Activated T-cell treated with anti-CD3 and anti-CD28 coated beads, Interleukin-2, amount 50 U/mL, for 48 hours (primary cell): ENCODE measurements at places on chromosomes 12 and 14.

DNA sequence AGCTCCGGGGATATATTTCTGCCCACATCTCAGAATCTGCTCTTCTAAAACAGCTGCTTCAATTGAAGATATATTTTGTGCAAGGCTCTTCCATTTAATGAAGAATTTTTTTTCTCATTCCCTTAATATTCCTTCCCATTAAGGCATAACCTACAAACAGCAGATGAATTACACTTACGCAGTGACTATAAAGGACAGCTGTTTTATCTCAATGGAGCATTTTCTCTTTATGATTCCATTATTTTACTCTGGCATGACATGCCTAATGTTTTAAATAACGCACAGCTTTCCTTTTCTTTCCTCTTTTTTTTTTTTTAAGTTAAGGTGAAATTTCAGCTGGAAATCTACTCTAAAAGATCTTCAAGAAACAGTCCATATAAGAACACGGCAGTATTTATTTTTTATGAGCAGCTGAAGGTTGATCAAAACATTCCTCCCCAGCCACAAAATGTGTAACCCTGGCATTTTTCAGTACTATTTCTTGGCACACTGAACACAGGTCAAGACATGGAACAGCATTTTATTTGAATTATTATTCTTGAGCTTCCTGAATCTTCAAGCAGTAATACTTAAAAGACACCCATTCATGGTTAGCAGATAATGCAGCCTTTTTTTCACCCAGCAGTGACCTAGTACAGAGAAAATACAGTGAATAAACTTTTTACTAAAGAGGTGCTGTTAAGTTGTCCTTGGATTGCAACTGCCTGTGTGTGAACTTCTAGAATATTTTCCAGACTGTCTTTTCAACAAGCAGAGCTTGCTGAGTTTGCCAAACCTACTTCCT lies 118.1 kb upstream of the FOXN3 start:
- DNase-seq = no peak

- DNase-seq = peak; percentile 91
Observed at GRCh38 chr12:57476162-57476992, 3.3 kb downstream of the ARHGAP9 start.

- no peak for DNase-seq
Observed at GRCh38 chr14:103613517-103613916, 15.5 kb upstream of the KLC1 start.

- DNase-seq = no peak
Observed at GRCh38 chr14:80868260-80868659, 73.3 kb downstream of the CEP128 start.

DNA sequence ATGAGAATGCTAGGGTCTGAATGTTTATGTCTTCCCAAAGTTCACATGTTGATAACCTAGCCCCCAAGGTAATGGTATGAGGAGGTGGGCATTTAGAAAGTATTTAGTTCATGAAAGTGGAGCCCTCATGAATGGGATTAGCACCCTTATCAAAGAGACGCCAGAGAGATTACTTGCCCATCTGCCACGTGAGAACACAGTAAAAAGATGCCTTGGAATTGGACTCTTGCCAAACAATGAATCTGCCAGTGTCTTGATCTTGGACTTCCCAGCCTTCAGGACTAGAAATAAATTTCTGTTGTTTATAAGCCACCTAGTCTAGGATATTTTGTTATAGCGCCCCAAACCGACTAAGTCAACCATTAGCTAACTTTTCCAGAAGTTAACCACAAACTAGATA lies 92.0 kb upstream of the SLC38A4 start:
- DNase-seq = no peak

DNA sequence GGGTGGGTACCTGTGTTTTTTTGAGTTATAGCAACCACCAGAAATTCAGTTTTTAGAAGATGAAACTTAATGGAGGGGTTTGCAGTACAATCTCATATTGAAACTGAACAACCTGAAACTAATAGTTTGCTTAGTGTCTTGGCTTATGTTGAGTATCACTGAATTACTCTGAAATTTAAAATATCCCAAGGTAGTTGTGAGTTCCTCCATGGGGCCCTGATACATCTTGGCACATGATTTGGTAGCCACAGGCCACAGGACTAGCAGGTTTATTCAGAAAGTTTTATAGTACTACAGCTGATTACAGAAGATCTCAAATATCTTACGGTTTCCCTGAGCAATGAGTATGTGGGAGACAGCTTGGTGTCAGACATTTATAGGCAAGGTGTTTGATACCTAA lies 10.4 kb downstream of the PTGES3 start:
- DNase-seq = no peak

- DNase-seq = no peak
Observed at GRCh38 chr12:128170181-128170580, 96.8 kb upstream of the TMEM132C start.

GRCh38 chr12:22312336-22312735 lies 22.2 kb downstream of the ST8SIA1 start:
- no peak for DNase-seq

GRCh38 chr14:27995691-27996090 lies 770.9 kb upstream of the FOXG1 start:
- no peak for DNase-seq
